ENCODE measurements at places on chromosomes 2 and 18. TPM values are rescaled to one million over a fixed set of nuclear protein-coding genes. Genes with fewer than 3 reads are reported as not detected.

The SLC19A3 gene
- not detected for total RNA-seq

The SNORC gene
- 0.28 TPM for total RNA-seq

The MOGAT1 gene
- total RNA-seq: not detected

The GALNT1 gene
- total RNA-seq: 43.9 TPM

The CAPN13 gene
- total RNA-seq: not detected

The PASK gene
- total RNA-seq: 4.1 TPM

The REG1B gene
- not detected for total RNA-seq

The SLC5A7 gene
- not detected for total RNA-seq

The ANKRD30B gene
- not detected for total RNA-seq

The DPP4 gene
- 24.2 TPM for total RNA-seq

The TPO gene
- total RNA-seq: not detected

The SLC38A11 gene
- under 0.01 TPM for total RNA-seq

The UGT1A8 gene
- total RNA-seq: not detected
